NCI-H1092 treated with DMSO at 0.1 percent for 48 hours (cell line): ENCODE measurements at places on chromosomes 16 and 17.

DNA sequence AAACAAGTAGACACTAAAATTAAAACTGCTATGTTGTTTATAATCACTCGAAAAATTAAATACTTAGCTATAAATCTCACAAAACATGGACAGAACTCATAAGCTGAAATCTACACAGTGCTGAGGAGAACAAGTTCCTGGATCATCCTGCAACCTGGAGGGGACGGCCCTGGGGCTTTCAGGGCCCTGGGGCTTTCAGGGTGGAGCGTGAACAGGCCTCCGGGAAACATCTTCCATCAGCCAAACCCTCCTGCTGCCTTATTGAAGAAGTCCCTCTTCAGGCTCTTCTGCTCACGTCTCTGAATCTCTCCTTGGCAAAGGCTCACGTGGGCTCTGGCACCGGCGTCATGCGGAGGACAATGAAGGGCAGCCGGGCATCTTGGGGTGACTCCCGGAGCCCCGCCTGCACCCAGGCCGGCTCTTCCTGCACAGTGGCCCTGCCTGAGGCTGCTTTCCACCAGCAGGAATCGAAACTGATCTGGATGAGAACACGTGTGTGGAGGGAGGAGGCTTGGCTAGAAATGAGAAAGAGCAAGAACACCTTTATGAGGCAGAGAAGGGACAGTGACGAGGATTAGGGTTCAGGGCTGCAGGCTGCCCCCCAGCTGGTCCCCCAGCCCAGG is 127.3 kb downstream of the CDRT15L2 start:
- DNase-seq: peak; percentile 0

GRCh38 chr16:89863741-89864526 is 9.5 kb upstream of the TCF25 start:
- DNase-seq: no peak

GRCh38 chr16:84485255-84486010 is 19.0 kb downstream of the MEAK7 start:
- no peak for DNase-seq

DNA sequence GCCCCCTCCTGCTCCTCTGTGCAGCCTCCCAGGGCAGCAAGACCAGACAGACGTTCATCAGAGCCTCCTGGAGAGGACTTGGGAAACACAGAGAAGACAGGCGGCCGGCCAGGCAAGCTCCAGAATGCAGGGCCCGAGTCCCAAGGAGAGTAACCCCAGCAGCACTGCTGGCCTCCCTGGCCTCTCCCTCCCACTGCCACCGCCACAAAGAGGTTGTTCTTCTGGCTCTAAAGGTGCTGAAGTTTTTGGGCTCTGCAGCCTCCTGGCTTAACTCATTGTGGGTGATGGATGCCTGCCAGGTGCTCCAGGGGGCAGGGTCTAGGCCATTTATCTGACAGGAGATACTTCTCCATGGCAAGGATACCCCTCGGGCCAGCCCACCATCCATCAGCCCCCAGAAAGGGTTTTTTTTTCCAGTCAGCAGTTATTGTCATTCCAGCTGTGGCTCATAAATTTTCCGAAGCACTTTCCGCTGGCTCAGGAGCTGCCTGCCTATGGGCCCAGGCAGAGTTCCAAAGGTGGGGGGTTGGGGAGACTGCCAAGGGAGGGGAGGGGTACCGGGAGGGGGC is 32.0 kb upstream of the MRPS23 start:
- no peak for DNase-seq

DNA sequence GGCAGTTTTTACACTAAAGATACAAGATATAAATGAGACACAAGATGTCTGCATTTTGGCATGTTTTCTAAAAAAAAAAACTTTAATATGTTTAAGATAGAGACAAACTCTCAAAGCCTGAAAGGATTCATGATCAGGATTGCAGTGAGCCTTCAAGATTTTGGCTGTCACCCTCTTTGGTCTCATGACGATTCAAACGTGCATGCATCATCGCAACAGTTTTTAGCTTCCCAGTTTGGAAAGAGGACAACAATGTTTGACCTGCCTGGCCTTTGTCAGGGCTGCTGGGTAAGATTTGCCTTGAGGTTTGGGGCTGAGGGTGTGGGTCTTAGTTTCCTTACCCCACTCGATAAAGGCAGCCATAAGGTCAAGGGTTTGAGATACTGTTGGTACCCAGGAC is 134.1 kb downstream of the RGS9 start:
- no peak for DNase-seq

DNA sequence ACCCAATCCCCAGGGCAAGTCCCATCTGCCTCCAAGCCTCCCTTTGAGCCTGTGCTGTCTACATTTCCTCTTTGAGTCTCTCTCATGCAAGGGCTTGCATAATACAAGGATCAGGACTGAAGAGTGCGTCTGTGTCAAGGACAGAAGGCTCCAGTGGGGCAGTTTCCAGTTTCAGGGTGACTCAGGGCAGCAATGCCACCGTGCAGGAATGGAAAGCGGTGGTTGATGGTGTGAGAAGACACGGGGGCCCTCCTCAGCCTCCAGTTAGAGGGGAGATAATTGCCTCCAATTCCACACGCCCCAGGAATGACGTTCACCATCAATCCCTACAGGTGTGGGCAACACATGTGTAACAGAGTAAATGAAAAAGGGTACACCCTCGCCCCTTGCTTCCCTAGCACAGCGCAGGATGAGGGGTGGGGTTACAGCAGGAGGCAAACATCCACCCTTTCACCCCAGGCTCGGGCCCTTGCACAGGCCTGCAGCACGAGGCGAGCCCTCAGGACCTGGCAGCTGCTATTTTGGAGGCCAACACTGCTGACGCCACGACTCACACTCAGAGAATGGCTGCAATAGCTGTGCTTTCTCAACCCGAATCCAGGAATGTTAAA is 24.8 kb upstream of the SLC25A19 start:
- no peak for DNase-seq

DNA sequence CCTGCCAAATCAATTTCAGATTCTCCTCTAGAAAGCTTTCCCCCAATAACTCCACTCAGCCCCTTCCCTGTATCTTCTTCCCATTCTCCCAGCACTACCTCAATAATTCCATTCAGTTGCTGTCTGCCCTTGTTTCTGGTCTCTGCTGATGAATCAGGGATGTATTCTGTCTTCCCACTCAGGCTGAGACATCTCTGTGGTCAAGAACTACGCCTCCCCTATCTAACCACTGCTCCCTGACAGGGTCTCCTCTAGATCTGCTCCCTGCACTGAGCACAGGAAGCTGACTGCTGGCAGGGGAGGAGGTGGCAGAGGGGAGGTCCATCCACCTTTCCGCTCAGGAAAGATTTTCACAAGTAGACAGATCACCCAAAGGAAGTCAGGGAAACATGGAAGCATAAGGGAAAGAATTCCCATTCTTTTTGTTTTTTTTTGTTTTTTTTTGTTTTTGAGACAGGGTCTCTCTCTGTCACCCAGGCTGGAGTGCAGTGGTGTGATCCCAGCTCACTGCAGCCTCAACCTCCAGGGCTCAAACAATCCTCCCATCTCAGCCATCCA is 16.9 kb upstream of the SP2 start:
- DNase-seq: no peak

GRCh38 chr16:23016368-23016767 is 132.9 kb downstream of the USP31 start:
- peak; percentile 12 for DNase-seq

DNA sequence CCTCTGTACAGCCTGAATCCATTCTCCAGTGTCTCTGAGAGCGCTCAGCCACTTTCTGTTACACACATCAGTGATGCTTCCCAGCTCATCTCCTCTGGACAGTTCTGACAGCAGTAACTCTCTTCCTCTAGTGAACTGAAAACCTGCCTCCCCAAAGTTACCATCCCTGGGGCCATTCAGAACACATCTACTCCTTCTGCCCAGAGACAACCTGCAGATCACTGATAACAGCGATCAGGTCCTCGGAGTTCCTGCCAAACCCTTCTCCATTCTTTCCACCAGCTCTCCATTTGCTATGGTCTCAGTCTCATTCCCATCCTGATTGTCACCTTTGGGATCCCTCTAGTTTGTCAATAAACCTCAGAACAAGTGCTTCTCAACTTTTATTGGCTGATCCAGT is 7.3 kb downstream of the ZZEF1 start:
- no peak for DNase-seq

GRCh38 chr17:75922963-75923874 is 17.6 kb downstream of the FBF1 start:
- DNase-seq: no peak

GRCh38 chr16:58501242-58502131 is 1.5 kb downstream of the NDRG4 start:
- DNase-seq: no peak

- DNase-seq: no peak
Observed at GRCh38 chr16:16833165-16833564, 454.2 kb downstream of the NPIPA7 start.

GRCh38 chr17:81100668-81101067 is 64.6 kb upstream of the PVALEF start:
- no peak for DNase-seq

DNA sequence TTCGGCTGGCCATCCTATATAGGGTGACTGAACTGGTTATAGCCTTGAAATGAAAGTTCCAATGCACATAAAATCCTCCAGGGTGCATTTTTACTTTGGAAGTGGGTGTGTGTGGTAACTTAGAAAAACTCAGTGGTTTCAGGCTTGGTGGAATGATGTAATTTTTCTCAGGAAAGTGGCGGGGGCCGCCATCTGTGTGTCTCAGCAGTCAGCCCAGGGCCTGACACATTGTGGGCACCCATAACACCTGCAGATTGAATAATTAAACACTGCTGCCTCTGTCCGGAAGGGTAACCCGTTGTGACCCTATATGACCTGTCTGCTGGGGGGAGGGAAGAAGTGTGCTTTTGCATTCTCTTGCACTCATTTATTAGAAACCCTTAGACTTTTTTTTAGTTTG is 2.2 kb upstream of the PDP2 start:
- DNase-seq: no peak

DNA sequence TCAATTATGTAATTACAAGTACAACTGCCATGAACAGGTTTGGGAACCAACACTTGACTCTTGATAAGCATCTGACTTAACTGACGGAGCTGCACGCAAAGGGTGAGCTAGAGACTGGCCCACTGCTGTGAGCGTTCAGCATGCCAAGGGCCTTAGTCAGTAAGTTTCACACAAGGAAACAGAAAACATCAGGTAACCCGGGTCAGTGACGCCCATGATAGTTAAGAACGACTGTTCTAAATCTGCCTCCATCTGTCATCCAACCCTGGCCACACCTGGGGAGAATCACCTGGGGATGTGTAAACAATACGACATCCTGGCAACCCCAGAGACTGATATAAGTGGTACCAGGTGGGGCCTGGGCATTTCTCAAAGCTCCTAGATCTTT is 12.3 kb downstream of the SMIM5 start:
- DNase-seq: no peak

GRCh38 chr17:48546924-48547807 is 2.3 kb upstream of the HOXB2 start:
- DNase-seq: peak; percentile 98

GRCh38 chr17:44287651-44288050 is 19.7 kb upstream of the SLC4A1 start:
- no peak for DNase-seq

DNA sequence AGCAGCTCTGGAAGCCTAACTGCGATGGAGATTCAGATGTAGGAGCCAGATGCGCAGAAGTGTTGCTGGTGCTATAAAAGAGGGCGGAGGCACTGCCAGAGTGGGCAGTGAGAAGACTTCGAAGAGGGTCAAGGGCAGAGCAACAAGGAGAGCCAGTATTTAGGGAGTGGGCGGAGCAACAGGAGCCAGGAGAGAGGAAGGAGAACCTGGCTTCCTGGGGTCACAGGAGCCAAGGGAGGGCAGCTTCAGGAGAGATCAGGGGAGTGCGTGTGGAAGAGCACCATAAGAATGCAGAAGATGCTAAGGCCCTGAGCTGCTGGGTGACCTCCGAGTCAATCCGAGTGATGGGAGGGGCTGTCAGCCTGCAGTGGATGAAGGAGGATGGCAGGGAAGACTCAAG is 14.4 kb upstream of the MRPS23 start:
- DNase-seq: no peak

DNA sequence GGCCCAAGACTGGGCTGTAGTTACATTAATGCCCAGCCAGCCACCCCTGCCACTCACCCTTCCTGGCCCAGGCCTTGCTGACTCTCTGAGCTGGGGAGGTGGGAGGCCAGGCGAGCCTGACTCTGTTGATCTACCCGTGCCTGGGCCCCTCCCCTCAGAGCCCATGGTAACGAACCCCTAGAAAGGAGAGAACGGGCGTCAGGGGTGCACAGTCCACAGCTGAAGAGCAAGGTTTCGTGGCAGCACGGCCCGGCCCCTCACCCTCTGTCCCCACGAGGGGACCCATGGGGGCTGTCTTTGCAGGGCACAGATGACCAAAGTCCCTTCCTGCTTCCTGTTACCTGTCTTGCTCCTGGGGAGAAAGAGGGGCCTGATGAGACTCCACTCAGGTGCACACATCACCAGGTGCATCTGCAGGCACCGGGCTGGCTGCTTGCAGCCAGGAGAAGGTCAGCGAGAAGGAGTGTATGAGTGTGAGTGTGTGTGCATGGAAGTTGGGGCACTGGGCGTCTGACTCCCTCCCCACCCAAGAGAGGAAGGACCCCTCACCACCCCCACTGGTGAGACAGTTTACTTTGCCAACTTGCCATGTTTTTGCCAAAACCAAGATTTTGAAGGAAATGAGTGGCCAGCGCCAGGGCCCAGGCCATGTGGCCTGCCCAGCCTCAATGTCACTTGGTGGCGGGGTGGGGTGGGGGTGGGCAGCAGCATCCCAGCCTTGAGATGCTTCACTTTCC is 359.1 kb downstream of the SEC14L1 start:
- DNase-seq: no peak

DNA sequence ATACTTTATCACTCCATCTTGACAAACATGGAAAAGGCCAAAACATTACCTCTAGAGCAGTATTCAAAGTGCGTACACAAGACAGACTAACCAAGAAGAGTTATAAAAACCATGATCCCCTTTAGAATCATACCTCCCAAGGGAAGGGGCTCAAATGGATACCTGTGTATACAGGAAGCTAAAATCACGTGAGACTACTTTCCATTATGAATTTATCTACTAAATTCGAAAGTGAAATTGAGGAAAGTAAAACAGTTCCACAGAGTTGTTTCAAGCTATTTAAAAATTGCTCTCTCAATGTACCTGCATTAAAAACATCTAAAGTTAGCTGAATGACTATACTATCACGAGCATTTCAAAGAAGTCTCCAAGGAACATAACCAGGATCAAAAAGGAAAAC is 32.7 kb downstream of the AP1G1 start:
- no peak for DNase-seq

DNA sequence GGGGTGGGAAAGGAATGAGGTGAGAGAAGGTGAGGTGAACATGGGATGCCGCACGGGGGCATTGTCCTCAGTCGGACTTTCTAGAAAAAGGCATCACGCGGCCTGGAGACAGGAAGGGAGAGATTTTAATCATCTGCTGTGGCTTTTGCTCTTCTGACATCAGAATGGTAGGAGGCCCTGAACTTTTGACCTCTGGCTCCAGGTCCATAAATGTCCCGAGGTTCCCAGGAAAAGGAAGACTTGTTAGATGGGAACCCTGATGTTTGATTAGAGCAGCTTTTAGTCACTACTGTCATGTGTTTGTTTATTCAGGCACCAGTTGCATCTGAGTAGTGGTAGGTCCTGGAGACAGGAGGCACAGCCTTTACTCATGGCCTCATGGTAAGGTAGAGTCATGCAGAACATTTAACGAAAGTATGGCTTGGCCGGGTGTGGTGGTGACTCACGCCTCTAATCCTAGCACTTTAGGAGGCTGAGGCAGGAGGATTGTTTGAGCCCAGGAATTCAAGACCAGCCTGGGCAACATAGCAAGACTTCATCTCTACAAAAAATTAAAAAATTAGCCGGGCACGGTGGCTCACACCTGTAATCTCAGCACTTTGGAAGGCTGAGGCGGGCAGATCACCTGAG is 203.1 kb downstream of the MSI2 start:
- DNase-seq: no peak
